ENCODE measurements at places on chromosomes 16 and 17.

GRCh38 chr16:440627-441026 is 15.2 kb downstream of the RAB11FIP3 start:
- DNase-seq, result no peak

DNA sequence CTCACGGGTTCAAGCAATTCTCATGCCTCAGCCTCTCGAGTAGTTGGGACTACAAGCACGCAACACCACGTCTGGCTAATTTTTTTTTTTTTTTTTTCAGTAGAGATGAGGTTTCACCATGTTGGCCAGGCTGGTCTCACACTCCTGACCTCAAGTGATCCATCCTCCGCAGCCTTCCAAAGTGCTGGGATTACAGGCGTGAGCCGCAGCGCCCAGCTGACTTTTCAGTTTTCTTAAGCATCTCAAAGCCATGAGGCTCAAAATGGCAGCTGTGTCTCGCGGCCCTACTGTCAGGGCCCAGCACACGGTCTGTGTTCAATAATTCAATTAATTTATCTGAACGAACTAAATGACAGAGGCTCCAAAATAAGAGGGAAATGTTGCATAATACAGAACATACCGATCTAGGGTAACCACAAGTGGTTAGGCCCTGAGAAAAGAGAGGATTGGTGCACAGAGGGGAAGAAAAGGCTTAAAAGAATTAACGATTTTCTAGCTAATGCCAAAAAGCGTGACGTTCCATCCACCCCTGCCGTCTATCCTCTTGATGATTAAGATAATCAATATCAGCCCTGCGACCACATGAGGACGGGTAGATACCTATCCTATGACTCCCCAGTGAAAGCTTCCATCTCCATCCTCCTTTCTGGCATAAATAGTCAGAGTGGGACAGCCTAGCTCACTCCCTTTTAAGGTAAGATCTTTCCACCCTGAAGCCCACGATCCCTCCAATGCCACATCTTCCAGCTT is 136.9 kb downstream of the SLC39A11 start:
- no peak for DNase-seq

DNA sequence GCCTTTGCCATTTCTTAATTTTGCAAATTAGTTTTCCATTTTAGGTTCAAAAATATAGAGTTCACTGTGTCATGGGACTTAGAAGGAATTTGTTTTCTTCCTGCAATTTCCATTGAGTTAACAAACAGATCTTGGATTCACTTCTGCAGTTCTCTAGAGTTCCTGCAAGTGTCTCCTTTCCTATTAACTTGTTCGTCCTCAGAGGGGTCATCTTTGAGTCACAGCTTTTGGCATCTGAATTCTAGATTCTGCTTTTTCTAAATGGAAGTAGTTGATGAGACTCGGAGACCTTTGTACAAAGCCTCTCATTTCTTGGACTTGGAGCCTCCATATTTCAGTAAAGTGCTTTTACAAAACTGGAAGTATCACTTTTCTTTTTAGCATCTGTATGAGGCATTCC is 323.3 kb downstream of the BCAS3 start:
- DNase-seq, result no peak

DNA sequence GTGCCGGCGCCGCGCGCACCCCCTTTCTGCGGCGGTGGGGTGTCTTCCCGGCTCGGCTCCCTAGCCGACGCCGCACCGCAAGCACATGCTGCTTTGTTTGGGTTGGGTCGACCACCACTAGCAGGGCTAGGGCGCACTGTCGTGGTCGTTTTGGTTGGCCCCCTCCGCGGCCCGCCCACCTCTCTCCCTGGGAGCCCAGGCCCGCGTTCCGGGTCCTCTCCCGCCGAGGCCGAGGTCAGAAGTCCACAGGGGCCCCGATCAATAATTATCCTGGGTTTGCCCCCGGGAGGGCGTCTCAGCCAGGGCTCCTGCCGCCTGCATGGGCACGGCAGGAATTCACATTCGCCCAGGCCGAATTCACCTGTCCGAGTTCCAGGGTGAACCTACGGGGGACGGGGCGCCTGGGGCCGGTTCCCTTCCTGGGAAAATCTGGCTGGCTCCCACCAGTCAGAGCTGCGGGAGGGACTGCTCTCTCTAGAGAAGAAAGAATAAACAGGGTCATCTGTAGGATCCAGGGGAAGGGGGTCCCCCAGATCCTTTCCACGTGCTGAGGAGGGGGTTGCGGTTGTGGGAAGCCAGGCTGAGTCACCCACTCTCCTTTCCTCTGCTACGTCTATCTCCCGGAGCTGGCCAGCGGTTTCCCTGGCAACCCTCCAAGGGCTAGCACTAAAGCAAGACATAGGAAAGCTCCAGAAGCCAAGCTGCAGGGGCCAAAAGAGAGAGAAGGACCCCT is 584 bp upstream of the STAT5B start:
- DNase-seq, result peak; percentile 81

DNA sequence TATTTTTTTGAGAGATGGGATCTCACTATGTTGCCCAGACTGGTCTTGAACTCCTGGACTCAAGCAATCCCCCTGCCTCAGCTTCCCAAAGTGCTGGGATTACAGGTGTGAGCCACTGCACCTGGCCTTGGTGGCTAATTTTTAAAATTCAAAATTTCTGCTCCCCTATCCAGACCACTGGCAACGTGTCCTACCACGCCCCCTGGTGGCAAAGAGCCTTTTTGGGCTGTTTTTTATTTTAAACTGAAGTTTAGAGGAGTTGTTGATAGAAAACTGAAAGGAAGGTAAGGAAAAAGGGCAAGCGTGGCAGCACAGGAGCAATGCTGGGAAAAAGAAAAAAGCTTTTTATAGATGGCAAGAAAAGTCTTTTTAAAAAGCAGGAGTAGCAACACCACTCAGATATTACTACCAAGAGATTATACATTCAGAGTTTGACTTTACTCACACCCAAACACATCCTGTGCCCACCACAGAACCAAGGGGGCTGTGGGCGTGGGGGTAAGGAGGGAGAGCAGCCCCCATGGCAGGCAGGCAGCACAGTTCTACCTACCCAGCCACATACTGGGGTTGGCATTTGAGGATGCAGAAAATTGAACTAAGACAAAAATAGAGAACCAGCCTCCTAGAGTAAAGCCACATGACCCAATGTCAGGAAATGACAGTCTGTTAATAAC is 4.2 kb upstream of the MXRA7 start:
- peak; percentile 73 for DNase-seq

DNA sequence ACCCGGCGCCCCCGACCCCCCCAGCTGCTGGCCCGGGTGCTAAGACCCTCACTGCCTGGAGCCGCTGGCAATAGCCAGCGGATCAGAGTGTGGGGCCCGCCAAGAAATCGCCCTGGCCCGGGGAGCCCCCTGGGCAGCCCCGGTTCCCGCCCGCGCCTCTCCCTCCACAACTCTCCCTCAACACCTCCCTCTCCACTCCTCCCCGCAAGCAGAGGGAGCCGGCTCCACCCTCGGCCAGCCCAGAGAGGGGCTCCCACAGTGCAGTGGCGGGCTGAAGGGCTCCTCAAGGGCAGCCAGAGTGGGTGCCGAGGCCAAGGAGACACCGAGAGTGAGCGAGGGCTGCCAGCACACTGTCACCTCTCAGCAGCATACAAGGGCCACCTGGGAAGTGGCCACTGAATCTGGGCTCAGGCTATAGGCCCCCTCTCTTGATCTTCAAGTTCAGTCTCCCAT is 385.5 kb downstream of the SEC14L1 start:
- DNase-seq, result no peak

GRCh38 chr16:30372038-30372712 is 1.9 kb upstream of the TBC1D10B start:
- DNase-seq, result no peak

DNA sequence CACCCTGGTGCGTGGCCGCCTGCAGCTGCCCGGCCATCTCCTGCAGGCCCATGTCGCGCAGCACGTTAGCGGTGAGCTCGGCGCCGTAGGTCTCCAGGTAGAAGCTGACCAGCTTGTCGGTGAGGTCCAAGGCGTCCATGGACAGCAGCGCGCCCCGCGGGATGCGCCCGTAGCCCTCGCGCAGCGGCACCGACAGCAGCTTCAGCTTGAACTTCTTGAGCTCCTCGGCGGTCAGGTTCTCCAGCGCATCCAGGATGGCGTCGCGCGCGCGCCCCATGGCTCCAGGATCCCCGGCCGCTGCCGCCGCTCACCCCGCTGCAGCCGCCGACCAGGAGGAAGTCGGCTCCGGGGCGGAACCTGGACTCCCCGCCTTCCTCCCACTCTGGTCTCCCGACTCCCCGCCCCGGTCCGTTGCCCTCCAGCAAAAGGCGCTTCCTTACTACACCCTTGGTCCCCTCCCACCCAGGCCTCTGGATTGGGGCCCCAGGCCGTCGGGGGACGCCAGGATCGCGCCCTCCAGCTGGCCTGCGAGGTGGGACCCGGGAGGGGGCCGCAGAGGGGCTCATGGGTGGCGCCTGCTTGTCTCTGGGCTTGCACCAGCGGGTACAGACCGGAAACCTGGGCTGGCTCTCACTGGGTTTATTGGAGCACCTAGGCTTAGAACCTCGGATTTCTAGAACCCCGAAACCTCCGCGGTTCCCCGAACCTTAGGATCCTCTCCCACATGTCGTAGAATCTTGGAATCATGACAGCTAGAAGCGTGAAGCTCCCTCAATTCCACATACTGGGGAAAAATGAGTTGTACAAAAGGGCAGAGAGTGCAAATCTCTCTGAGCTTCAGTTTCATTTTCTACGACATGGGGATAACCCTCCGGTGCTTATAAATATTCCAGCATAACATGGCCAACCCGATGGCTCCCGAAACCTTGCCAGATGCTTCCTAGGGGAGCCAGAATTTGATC is at the start of gene PYCARD:
PYCARD (minus strand) TSS at position 347 of the 962 bp plus-strand sequence; CDS start at position 277, 70 bp downstream.
- peak; percentile 58 for DNase-seq

GRCh38 chr16:55853114-55853513 is 20.2 kb upstream of the CES1 start:
- no peak for DNase-seq

GRCh38 chr17:2580151-2580550 is 13.3 kb upstream of the PAFAH1B1 start:
- DNase-seq, result no peak

DNA sequence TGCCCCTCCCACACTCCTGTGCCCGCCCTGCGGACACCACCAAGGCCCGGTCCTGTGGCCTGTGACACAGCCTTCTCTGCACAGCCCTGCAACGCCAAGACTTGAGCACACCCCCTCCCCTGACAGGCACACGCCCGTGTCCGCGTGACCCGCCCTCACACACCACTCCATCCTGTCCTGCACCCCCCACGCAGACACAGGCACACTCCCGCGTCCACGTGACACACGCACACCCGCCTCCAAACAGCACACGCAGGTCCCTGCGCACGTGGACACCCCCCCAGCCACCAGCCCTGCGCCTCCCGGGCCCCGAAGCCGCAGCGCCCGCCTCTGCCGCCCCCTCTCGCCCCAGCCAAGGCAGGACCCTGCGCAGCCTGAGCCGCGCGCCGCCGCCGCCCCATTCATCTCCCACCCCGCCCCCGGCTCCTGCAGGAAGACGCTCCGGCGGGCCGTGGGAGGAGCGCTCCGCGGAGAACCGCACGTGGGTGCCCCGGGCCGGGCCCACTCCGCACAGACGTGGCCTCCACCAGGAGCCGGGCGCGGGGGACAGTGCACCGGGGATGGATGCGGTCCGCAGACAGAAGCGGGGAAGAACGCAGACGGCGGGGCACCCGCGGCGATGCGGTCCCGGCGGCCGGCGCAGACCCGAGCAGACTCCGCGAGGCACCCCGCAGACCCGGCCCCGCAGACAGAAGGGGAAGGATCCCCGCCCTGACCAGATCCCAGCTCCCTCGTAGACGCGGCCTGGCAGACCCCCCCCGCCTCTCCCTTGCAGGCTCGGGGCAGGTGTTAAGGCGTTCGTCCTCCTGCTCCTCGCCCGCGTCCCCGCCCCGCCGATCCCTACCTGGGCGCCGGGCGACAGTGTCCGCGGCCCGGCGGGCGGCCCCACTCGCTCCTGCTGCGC is 506 bp downstream of the CAMKK1 start:
- peak; percentile 94 for DNase-seq

DNA sequence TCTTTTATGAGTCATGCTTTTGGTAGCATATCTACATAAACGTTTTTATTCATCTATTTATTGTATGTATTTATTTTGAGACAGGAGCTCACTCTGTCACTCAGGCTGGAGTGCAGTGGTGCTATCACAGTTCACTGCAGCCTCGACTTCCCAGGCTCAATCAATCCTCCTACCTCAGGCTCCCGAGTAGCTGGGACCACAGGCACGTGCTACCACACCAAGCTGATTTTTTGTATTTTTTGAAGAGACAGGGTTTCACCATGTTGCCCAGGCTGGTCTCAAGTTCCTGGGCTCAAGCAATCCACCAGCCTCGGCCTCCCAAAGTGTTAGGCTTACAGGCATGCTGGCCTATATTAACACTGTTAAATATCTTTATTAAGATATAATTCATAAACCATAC is 20.4 kb upstream of the IL4R start:
- no peak for DNase-seq

DNA sequence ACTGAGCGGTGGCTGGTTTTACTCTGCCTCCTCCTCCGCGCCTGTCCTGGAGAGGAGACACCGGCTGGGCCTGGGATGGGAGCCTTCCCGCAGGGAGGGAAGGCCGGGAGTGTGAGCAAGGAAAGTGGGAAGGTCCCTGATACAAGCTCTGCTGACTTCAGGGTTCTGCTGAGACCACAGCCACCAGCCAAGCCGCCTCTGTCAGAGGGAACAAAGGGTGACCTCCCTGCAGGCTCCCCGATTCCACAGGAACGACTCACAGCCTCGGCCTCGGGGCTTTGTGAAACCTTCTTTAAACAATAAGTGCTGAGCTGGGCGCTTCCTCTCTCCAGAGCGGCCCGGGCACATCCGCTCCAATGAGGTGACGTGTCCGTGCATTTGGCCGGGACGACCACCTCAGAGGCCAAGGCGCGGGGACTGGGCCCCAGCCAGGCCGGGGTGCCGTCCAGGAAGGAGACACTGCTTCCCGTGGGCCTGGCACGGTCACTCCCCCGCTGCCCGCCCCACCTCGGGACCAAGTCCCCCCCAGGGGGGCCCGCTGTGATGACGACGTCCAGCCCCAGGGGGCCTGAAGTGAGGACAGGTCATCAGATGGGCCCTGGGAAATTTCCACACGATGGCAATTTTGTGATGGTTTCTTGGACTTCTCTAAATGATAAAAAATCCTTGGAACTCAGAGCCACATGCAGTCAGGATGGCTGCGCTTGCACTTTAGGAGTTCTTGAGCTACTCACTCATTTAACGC is 11.8 kb upstream of the CIBAR2 start:
- DNase-seq, result no peak

GRCh38 chr16:11105038-11105903 is 150.7 kb downstream of the SOCS1 start:
- DNase-seq, result no peak

Data from DMS53 (cell line).